Cerebellar nuclear complex (tissue), 1 donor: ENCODE measurements at places on chromosomes 6 and 20.

DNA sequence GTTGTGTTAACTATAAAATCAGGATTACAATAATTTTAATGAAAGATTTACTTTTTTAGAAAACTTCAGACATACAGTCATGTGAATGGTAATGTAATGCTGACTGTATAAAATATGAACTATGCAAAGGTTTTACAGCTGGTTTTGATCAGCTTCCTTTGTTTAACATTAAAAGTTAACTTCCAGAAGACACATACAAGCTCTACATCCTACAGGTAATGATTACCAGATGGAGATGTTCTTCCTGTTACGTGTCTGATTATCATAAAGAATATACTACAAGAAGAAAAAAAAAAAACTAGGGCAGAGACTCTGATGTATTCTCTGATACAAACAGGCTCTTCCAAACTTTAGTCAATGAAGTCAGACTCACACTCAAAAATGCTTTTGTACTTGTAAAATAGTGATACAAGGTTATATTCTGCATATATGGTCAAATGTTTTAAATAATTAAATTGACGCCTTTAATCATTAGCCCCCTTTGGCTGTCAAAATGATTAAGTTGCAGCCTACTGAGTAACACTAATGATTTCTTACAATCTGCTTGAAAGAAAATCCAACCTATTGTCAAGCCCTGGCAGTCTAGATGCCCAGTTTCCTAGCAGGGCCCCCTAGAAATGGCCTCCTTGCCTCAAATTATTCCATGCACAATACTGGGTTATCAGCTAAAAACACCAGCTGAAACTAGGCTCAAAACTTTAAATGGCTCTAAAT is 251.8 kb upstream of the RUNX2 start:
- no peak for DNase-seq

DNA sequence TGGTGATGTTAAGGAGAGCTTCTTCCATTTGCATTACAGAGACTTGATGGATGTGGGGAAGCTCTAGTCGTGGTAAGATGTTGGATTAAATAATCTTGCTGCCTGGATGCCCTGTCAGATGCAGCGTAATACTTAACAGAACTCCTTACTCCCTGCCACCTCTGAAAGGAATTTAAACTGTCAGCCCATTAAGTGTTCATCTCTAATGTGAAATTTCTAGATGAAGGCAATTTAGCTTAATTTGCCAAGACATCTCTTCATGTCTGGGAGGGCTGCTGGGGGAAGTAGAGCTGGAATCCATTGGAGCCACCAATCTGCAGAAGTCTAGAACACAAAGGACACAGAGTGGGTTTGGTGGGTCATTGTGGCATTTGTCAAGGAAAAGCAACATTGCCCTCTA is 64.4 kb downstream of the SOBP start:
- no peak for DNase-seq

GRCh38 chr20:11810311-11811083 is 107.2 kb upstream of the BTBD3 start:
- DNase-seq, result no peak

DNA sequence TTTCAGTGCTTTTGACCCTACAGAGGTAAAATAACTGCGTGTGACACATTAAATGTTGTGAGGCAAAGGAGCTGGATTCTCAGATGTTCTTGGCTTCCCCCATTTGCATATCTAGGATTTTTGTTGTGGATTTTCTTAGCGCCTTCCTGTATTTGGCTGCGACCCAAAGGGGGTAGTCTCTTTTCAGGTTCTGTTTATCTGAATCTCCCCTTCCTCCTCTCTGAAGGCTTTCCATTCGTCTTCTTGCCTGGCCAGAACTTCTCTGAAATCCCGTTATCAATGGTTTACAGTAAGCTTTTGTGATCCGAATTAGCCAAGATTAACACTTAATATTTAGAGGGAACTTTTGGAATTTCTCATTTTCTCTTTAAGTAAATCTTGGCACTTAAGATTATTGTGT is 60.8 kb downstream of the ADGRB3 start:
- no peak for DNase-seq

- no peak for DNase-seq
Measured at GRCh38 chr20:3697588-3698305, 14.7 kb downstream of the SIGLEC1 start.

- DNase-seq, result no peak
Measured at GRCh38 chr20:50358971-50359370, 151.2 kb upstream of the PTPN1 start.

GRCh38 chr6:5125152-5126006 is 40.2 kb downstream of the PPP1R3G start:
- DNase-seq, result no peak

- DNase-seq, result no peak
Measured at GRCh38 chr6:42140032-42140431, 2.4 kb downstream of the C6orf132 start.

GRCh38 chr6:122831511-122831910 is 42.5 kb downstream of the SMPDL3A start:
- no peak for DNase-seq

- no peak for DNase-seq
Measured at GRCh38 chr6:3320238-3320811, 61.6 kb downstream of the PSMG4 start.

- DNase-seq, result no peak
Measured at GRCh38 chr6:143525356-143525755, 13.8 kb upstream of the FUCA2 start.

DNA sequence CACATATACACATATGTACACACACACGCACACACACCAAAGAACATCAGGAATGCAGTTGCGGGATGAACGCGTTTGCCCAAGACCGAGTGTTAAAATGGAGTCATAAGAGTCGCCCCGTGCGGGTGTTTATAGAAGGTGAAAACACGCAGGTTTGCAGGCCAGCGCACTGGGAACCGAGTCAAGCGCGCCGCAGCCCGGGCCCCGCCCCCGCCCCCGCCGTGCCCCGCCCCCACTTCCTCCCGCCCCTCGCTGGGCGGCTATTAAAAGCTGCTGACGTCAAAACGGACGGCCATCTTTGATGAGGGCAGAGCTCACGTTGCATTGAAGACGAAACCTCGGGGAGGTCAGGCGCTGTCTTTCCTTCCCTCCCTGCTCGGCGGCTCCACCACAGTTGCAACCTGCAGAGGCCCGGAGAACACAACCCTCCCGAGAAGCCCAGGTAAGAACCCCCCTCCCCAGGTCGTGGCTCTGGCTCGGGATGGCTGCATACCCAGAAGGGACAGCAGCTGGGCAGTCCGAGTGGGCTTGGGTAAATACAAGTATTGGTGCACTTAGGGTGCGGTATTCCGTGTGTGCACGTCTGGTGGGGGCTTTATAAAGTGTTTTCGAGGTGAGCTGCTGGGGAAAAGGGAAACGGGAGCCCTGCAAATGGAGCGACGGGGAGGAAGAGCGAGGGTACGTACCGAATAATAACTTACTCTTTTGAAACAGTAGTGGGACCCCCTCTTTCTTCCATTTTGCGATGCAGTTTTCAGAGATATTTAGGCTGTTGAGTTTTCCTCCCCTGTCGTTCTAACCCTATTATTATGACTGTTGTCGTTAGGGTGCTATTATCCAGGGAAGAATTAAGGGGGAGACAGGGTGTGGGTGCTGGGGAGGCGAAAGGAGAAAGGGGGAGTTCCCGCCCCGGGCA is at the start of gene SNAP25:
Gene SNAP25 (plus strand): TSS at position 295 of the 916 bp plus-strand sequence. CDS start 56,662 bp downstream, outside the sequence.
- no peak for DNase-seq

DNA sequence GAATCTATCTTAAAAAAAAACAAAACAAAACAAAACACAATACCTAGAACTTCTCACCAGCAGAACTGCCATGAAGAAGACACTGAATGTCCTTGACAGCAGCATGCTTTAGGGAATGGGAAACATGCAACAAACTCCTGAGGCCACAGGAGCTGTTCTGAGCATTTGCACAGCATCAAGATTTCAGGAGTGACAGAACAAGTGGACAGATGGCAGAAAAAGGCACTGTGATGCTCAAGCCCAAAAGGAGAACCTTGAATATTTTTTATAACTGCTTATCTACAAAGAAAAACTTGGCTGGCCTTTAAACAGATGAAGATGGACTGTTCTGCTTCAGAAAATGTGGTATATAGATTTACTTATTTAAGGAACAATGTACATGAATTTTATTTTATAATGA is 158.9 kb downstream of the RALGAPA2 start:
- DNase-seq, result no peak

- DNase-seq, result no peak
Measured at GRCh38 chr6:169866668-169867521, 115.5 kb downstream of the ERMARD start.

GRCh38 chr6:12939314-12939713 is 222.7 kb downstream of the PHACTR1 start:
- no peak for DNase-seq

GRCh38 chr6:63589952-63590411 is 17.7 kb downstream of the LOC128125822 start:
- DNase-seq, result no peak

- no peak for DNase-seq
Measured at GRCh38 chr6:7604003-7604402, 14.0 kb downstream of the SNRNP48 start.

GRCh38 chr20:9306521-9306920 is 207.9 kb upstream of the LAMP5 start:
- no peak for DNase-seq

GRCh38 chr6:24016857-24017256 is 109.2 kb upstream of the NRSN1 start:
- DNase-seq, result no peak

DNA sequence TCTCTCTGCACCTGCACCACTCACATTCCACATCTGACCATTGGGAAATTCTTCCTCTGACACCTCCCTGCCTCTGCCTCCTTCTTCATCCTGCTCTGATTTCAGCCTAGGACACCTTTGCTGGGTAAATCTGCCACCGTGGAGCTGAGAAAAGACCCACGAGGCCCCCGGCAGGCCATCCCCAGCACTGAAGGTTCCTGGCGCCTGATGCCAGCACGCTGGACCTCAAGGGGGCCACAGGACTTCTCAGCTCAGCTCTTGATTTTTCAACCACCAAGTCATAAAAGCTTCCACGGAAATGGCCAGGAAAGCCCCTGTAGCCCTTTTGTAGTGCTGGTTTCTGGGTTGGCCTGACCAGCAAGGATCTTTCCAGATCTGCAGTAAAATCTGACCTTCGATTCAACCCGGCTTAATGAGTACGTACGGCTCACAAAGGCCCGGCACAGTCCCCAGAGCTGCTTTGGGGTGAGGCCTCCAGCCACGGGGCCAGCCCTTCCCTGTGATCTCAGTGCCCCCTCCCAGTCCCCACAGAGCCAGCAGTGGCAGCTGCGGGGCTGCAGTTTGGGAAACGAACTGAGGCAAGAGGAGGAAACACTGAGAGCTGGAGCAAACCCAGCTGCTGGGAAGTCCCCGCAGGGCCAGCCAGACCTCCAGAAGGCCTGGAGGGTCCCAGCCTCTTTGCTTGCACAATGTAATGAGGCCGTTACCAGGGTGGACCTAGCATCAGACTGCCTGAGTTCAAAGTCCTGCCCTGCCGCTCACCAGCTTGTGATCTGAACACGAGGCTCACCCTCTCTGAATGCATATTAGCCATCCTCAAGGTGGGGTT is 157.5 kb downstream of the BMP7 start:
- no peak for DNase-seq

DNA sequence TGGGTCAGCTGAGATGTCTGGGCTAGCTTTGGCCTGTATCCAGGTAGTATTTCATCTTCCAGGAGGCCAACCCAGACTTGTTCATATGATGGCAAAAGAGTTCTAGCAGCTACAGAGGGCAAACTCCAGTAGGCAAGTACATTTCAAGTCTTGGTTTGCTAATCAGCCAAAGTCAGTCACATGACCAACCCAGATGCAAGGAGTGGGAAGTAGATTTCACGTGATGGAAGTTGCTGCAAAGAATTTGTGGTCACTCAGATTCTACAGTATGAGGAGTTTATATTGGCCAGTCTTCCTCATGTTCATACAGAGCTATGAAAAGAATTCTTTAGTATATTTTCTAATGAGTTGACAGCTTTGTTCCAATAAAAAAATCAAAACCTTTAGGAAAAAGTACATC is 101.8 kb downstream of the PHACTR1 start:
- no peak for DNase-seq

DNA sequence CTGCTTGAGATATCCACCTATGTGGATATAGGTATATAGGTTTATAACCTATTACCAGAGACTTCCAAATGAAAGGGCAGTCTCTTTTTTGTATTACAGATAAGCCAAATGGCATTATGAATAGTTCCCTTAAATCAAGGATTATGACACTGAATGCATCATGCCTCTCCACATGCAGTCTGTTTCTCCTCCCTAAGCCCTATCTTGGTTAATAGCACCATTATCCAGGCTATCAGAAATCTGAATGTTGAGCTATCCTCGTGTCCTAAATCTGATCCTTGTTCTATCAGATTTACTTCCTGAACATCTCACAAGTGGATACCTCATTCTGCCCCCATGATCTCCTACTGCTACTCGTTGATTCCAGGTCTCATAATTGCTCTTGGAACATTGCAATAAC is 138.0 kb downstream of the GRIK2 start:
- no peak for DNase-seq

GRCh38 chr6:291697-292505 is at the start of gene DUSP22:
Gene DUSP22, plus strand, starts transcription at chr6:292487. Its CDS starts 53 bp downstream, at chr6:292540.
- DNase-seq, result no peak

- DNase-seq, result peak; percentile 43
Measured at GRCh38 chr20:47272893-47273590, 83.5 kb downstream of the ZMYND8 start.

DNA sequence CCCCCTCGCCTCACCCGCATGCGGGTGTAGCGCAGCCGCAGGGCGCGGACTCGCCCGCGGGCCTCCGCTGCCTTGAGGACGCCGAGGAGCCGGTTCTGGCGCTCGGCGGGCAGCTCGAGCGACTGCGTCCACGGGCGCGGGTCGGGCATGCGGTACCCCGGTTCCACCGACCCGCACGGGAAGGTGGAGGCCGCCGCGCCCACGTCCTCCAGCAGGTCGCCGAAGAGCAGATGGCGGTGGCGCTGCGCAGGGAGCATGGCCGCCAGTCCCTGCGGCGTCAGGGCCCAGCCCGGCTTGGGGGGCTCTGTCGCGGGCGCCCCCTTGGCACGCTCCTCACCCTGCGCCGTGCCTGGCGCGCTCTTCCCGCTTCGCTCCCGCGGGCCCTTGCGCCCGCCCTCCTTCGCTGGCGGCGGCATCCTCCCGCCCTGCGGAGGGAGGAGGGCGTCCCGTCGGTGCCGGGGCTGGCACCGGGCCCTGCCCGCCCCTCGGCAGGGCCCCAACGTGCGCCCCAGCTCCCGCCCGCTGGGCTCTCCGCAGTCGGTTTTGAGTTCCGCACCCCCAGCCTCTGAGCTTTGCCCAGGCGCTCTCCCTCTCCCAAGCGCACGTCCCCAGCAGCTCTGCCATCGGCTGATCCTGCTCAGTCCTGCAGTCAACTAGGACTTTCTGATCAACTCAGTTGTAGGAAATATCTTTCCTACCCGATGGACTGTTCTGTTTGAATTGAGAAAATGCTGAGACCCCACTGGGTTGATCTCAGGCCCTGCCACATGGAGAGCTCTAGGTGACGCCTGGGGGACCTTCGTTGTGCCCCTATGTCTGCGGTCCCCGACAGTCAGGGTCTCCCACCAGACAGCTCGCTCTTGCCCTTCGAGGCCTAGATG is at the start of gene LKAAEAR1:
Gene LKAAEAR1 (minus strand): TSS at position 595 of the 881 bp plus-strand sequence. CDS start 179 bp downstream, at position 416.
- DNase-seq, result no peak
